Brain (organoid and tissue), 16 donors: ENCODE measurements at places on chromosomes 7 and 10. TPM values are rescaled to one million over a fixed set of nuclear protein-coding genes. Genes with fewer than 3 reads are reported as not detected.

Gene PPP1R3A
- polyA plus RNA-seq, result not detected

Gene PDZD8
- 11.1 TPM for polyA plus RNA-seq

Gene OR2A5
- not detected for polyA plus RNA-seq

Gene CDH23
- polyA plus RNA-seq, result 5.9 TPM

Gene DMBT1
- polyA plus RNA-seq, result 0.63 TPM

Gene CALN1
- 2.5 TPM for polyA plus RNA-seq

Gene MEOX2
- polyA plus RNA-seq, result not detected

Gene COL28A1
- polyA plus RNA-seq, result 0.24 TPM

Gene MEST
- polyA plus RNA-seq, result 290 TPM
